H7 (cell line): ENCODE measurements at places on chromosomes 6 and 20.

- DNase-seq = no peak
Measured at GRCh38 chr6:68638230-68638900, 3.3 kb downstream of the ADGRB3 start.

DNA sequence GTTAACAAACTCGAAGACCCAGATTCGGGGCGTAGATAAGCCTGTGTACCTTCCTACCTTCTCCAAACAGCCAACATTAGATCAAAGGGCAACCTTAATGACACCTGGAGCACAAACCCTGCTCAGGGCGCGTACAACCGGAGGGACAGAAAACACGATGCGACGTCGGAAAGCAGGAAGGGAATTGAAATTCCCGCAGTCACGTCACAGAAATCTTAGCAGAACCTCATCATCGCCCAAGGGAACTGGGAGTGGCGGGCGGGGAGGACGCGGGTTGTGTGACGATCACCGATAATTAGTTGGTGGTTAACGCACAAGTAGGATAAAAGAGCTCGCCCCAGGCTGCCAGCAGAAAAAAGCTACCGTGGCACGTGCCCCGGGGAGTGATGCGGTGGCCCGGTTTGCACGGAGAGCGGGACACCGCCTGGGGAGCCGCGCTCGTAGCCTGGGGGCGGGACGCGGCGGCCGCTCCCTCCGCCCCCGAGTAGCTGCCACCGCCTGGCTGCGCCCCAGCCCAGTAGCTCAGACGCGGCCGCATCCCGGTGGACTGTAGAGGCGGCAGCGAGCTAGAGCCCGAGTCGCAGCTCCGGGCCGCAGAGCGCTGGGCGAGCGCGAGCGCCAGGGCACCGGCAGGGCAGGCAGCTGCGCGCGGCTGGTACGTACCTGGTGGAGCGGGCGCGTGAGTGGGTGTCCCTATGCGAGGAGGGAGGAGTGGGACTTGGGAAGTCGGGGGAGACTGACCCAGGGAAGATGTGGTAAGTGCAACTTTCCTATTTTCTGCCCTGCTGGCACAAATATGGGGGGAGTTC, at the start of gene PKIB:
PKIB (plus strand) TSS at position 525 of the 809 bp plus-strand sequence. CDS start 107,390 bp downstream, outside the sequence.
- DNase-seq = peak; percentile 90

GRCh38 chr6:218153-219018, 73.9 kb upstream of the DUSP22 start:
- DNase-seq = peak; percentile 48

DNA sequence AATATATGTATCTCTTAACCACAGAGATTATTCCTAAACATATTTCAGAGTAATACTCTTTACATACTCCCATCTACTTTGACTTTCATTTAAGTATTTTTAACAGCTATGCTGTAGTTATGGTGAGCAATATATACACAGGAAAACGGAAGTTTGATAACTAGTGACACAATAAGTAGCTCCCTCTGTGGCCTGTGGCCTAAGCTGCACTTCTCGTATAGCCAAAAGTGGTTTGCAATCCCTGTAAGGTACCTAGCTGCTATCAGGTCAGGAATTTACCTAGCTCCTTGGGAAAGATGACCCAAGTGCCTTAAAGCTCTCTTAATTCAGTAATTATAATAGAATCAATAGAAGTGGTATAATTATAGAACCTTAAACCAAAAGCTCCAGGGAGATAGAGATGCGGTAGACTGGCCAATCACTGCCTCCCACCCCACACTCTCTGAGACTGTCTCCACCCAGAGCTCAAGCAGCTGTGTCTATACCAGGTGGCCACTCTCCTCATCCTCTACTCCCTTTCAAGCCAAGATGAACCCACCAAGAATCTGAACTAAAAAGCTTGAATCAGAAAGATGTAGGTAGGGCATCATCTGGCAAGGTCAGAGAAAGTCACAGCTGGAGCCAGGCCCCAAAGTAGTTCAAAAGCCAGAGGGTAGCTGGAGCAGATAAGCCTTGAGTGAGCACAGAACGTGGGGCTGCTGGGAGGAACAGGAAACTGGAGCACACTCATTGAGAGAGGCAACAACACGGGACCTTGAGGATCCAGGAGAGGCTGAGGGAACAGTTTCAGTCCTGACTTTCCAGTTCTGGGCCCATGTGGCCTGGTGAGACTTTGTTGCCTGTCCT, 84.9 kb upstream of the ASF1A start:
- no peak for DNase-seq

GRCh38 chr6:108660251-108660650, 99.5 kb downstream of the FOXO3 start:
- DNase-seq = no peak
